Tibial nerve (tissue), 4 donors: ENCODE measurements at places on chromosomes 5 and 9. TPM values are rescaled to one million over a fixed set of nuclear protein-coding genes. Genes with fewer than 3 reads are reported as not detected.

GRCh38 chr9:104836235-104836634 is 72.3 kb downstream of the NIPSNAP3B start:
- DNase-seq, result no peak
- no peaks in the 10 kb centered on the region for H3K4me1 ChIP-seq
- no peak overlapping the region for H3K4me3 ChIP-seq

DNA sequence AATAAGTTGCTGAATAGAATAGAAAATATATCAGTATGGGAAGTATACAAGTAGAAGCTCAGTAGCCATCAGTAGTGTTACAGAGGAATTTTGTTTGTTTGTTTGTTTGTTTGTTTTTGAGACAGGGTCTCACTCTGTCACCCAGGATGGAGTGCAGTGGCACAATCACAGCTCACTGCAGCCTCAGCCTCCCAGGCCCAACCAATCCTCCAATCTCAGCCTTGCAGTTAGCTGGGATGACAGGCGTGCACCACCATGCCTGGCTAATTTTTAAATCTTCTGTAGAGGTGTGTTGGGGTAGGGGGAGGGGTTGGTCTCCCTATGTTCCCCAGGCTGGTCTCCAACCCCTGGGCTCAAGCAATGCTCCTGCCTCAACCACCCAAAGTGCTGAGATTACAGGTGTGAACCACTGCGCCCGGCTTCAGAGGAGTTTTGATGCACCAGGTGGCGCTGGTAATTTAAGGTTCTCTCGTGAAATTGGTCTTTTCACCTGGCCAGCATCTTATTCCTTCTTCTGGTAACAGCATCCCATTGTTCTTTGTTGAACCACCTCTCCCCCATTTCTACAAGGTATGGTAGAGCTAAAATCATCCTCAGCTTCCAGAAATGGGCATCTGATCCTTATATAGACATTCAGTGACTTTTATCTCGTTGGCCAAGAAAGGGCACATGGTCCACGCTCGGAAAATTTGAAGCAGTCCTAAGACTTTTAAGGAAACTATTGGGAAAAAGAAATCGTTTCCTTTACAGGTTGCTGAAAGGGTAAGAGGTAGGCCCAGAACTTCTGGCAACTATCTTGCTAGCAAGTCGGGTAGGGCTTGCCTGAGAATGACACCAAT is 157.1 kb downstream of the ARRDC3 start:
- H3K27me3 ChIP-seq, result no peaks in the 10 kb centered on the region
- no peak for DNase-seq
- H3K4me1 ChIP-seq, result no peaks in the 10 kb centered on the region
- no peak overlapping the region for H3K4me3 ChIP-seq
- H3K27ac ChIP-seq, result no peak overlapping the region
- no peaks in the 10 kb centered on the region for H3K36me3 ChIP-seq

DNA sequence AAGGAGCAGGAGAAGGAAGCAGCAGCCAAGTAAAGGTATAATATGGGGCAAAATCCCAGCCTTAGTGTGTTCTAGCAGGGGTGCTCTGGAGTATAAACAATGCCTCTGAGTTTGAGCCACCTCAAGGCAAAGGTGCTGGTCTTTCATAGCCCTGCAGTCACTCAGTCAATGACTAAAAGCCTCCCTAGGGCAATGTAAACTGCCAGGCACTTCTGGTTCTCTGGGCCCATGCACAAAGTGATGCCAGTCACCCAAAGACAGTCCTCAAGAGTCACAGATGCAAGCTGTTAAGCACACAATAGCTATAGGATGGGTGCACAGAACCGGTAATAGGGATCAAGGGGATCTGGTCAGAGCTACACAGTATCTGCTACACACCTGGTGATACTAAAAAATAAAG is 12.6 kb downstream of the ZBTB5 start:
- no peaks in the 10 kb centered on the region for H3K27me3 ChIP-seq
- no peaks in the 10 kb centered on the region for H3K36me3 ChIP-seq
- DNase-seq, result no peak
- no peak overlapping the region for H3K27ac ChIP-seq

DNA sequence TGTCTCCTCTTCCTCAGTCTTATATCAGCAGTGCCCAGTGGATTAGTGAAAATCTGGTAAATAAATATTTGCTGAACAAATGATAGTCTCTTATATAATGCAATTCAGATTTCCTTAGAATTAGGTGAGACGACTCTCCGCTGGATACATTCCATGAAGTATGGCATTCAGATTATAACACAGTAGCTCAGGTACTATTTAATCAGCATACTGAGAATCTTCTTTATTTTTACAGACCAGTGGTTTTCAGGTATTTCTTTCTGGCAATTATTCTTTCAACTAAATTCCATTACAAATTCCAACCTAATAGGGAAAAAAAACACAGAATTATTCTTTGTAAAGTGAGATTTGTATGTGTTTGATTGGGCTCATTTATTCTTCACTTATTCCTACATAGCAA is 435.5 kb downstream of the TAF11L14 start:
- H3K27me3 ChIP-seq, result no peaks in the 10 kb centered on the region
- H3K4me3 ChIP-seq, result no peak overlapping the region
- no peak for DNase-seq
- H3K36me3 ChIP-seq, result no peaks in the 10 kb centered on the region
- no peak overlapping the region for H3K27ac ChIP-seq
- H3K4me1 ChIP-seq, result no peaks in the 10 kb centered on the region

DNA sequence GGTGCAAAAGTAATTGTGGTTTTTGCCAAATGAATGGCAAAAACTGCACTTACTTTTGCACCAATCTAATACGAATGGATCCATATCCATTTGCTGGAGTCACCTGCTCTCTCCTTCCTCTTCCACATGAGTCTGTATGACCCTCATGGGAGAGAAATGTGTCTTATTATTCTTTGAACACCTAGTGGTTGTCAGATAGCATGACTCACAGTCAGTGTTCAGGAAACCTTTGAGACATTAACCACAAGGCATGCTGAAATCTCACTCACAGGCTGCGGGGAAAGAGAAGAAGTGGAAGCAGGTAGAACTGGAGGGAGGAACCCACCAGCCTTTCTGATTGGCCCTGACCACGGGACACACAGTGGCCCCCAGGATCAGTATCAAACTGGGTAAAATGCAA is 222.8 kb upstream of the KLF4 start:
- H3K27ac ChIP-seq, result no peak overlapping the region
- H3K36me3 ChIP-seq, result no peaks in the 10 kb centered on the region
- H3K4me3 ChIP-seq, result no peak overlapping the region
- no peaks in the 10 kb centered on the region for H3K4me1 ChIP-seq

Gene NIPBL
- 63.8 TPM for total RNA-seq

Gene EPB41L4B
- 28.0 TPM for total RNA-seq

Gene S1PR3
- 14.7 TPM for total RNA-seq

Gene PAPPA
- 8.1 TPM for total RNA-seq
